GM13977 (cell line): ENCODE measurements at places on chromosomes 4 and X.

- DNase-seq: no peak
Observed at GRCh38 chrX:30865015-30865414, 24.0 kb downstream of the TAB3 start.

DNA sequence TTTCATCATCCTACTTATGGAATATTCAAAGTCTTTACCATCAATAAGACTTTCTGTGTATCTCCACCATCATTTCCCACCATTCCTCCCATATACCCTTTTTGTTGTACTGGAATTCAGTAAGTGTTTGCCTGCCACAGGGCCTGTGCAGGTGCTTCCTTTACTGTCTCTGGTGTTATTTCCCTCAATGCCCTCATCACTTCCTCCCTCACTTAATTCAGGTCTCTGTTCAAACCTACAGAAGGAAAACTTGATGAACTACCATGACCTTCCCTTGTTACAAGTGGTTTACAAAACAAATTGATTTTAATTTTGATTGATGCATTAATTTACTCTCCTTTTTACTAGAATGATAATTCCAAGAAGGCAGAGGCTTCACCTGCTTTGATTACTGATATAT lies 159.5 kb upstream of the FAT4 start:
- DNase-seq: no peak

GRCh38 chr4:133968174-133968573 lies 233.4 kb downstream of the PABPC4L start:
- DNase-seq: no peak

DNA sequence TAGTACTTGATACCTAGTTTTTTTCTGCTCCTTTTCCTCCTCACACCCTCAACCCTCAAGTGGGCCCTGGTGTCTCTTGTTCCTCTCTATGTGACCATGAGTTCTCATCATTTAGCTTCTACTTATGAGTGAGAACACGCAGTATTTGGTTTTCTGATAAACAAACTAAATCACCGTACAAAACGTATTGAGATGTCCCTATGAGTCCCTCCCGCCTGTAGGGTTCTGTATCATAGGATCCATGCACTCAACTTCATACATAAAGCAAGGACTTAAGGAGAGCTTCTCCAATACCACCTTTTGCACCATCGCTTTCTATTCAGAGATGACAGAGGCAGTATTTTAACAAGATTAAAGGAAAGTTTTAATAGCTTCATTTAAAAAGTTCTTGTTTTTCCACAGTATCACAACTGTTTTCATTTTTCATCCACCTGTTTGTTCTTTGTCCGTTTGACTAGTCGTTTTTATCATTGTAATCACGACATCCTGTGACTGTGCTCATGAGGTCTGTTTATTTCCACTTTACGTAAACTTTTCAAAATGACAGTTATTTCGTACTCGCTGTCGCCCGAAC lies 457 bp upstream of the RAB9A start:
- no peak for DNase-seq

- DNase-seq: no peak
Observed at GRCh38 chr4:26525136-26525770, 35.0 kb upstream of the CCKAR start.

DNA sequence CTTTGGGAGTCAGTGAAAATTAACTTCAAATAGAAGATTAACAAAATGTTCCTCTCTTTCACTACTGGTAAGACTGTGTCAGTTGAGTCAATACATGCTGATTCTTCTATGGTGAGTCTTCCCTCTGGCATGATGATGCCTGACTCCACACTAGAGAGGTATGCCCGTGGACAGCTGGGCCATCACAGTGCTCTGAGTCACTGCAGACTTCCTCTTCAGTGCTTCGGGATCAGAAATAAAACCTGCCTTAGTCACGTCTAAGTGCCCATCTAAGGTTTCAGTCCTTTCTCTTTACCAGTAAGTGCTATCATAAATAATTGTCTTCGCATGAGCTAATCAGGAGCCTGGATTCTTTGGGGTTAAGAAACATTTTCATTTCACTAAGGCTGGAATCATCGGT lies 1.6 kb upstream of the ASB5 start:
- no peak for DNase-seq

DNA sequence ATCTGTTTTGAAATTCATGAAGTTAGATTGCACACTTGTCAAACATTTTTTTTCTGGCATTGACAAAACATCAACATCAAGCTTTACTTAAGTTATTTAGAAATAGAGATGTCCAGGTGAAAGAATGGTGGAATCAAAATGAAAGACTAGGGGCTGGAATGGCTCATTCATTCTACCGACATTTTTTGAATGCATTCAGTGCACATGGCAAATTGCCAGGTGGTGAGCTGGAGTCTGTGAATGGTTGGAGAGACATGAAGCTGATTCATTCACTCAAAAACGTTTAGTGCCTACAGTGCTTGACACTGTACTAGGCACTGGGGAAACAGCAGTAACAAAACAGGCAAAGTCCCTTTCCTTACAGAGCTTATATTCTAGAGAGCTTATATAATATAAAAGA lies 292.4 kb downstream of the PPP1R2C start:
- no peak for DNase-seq

GRCh38 chr4:15920723-15921591 lies 17.6 kb downstream of the FGFBP1 start:
- DNase-seq: no peak

DNA sequence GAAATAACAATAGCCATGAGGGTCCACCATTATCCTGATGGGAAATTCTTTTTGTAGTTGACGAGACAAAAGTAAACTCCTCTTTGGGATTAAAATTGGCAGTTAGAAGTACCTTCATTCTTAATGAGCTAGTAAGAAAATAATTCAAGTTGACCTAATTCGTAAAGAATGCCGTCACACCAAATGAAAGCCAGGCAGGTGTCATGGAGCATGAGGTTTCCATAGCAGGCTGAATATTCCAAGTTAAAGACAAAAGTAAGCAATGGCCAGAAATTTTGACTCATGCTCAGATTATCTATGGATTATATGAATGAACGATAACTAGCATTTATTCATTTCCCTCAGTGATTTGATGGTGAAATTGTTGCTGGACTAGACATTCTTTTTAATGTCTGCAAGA lies 192.2 kb upstream of the FAT1 start:
- DNase-seq: no peak
